ENCODE measurements at places on chromosomes 13 and 19.
A peak's percentile ranks its signal among the peaks of the same experiment; 100 is the strongest.

DNA sequence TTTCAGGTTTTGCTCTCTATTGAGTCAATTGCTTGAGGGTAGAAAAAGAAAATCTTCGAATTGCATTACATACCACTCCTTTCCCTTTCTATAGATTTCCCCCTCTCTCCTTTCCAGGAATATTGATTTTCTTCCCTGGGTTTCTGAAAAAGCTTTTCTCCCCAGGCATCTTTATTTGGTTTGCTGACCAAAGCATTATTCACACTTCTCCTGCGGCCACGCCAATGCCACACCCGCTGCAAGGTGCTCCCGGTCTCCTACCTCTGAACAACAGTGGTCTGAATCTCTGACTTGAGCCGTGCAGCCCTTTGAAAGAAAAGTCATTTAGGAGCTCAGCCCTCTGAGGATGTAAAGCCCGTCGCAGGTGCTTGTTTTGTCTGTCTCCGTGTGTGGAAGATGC is 350.9 kb upstream of the TMTC4 start:
- no peak for DNase-seq

GRCh38 chr19:32543115-32543900 is 37.7 kb upstream of the PDCD5 start:
- peak; percentile 91 for DNase-seq

- DNase-seq, result peak; percentile 33
These were observed 140.0 kb downstream of the SIPA1L3 start for GRCh38 chr19:38047049-38047438.

- DNase-seq, result no peak
These were observed 1.0 kb downstream of the USE1 start for GRCh38 chr19:17216058-17216670.

- DNase-seq, result no peak
These were observed 733.9 kb upstream of the KLHL1 start for GRCh38 chr13:70842062-70842644.

- DNase-seq, result no peak
These were observed 1450.0 kb downstream of the UQCRFS1 start for GRCh38 chr19:27762933-27763332.

Measured in amniotic epithelial cell (primary cell).